ENCODE measurements at places on chromosomes 2 and 18. TPM values are rescaled to one million over a fixed set of nuclear protein-coding genes. Genes with fewer than 3 reads are reported as not detected.
A peak's percentile ranks its signal among the peaks of the same experiment; 100 is the strongest.

DNA sequence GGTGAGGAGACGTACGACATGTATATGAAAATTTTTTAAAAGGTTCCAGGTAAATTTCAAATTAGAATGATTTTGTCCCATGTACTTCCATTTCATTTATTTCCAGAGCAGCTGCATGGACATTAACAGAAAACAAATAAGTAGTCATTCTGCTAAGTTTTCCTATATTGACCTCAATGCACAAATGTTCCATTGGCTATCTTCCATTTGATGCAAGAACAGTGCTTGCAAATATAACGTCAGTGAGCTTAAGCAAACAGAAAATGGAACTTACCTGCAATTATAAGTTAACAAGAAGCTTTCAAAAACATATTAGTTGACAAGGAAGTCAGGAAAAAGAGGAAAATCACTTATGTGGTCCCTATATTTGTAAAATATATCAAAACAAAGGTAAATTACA, 16.6 kb downstream of the PAIP2B start:
- DNase-seq: peak; percentile 34

Gene GRHL1
- 4.5 TPM for total RNA-seq

DNA sequence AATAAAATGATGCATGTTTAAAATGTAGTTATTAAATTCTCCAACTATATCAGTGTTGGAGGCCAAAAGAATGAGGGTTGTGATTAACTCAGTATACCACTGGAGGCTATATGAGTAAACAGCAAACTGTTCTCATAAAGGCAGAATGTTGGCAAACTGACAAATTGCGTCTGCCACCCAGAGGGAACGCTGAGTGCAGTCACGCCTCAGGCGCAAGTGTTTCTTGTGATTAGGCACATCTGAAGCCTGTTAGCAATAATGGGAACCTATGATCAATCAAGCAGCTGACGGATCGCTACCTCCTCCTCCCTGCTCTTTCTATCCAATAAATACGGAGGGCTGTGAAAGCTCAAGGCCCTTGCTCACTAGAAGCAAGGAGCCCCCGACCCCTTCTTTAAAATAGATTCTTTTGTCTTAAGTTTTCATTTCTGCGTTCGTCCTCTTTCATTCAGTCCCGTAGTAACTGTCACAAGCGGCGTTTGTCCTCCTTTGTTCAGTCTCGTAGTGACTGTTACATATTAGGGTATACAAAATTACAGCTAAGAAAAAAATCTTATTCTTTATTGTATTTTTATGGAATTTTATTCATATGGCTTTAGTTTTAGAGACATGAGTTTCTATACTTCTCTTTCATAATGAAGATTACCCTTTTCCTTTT, 16.3 kb upstream of the RMND5A start:
- DNase-seq: peak; percentile 70

GRCh38 chr2:38097258-38097987, 21.5 kb upstream of the CYP1B1 start:
- DNase-seq: no peak

DNA sequence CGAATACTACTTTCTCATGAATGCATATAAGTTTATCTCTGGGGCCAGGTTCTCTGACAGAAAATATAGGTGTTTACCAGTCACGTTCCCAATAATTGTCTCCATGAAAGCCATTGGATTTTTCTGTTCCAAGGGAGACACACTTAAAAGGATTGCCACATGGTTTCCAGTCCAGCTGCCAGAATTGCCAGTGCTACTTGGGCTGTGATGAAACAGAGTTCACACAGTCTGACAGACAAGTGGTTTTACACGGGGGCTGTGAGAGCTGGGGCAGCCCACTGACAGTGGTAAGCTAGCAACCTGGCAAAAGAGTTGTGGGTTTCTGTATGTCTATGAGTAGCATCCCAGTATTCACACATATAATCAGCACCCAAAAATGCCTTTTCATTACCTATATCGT, 27.7 kb upstream of the ATRAID start:
- DNase-seq: no peak

Gene ZNF396
- total RNA-seq: not detected

GRCh38 chr2:46076251-46076650, 221.0 kb upstream of the EPAS1 start:
- DNase-seq: no peak

DNA sequence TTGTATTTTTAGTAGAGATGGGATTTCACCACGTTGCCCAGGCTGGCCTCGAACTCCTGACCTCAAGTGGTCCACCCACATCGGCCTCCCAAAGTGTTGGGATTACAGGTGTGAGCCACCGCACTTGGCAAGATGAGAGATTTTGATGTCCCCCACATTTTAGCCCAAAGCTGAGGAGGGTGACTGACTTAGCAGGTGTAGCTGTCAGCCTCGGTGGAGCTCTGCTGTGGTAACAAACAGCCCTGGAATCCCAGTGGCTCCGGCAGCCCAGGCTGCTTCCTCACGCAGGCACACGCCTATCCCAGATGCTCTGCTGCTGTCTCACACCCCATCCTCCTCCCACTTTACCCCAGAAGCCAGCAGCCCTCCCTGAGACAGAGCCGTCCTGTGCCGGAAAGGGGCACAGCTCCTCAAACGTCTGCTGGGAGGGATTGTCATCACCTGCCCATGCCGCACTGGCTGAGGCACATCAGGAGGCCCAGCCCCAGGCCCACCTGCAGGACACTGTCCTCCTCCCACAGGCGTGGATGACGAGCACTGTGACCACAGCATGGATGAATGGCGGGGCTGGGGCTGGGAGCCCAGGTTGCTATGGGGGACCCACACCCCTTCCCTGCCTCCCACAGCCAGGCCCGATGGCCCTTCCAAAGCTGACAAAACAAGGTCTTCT, 10.6 kb upstream of the BOK start:
- no peak for DNase-seq

GRCh38 chr2:212858496-212858895, 292.9 kb downstream of the IKZF2 start:
- no peak for DNase-seq

DNA sequence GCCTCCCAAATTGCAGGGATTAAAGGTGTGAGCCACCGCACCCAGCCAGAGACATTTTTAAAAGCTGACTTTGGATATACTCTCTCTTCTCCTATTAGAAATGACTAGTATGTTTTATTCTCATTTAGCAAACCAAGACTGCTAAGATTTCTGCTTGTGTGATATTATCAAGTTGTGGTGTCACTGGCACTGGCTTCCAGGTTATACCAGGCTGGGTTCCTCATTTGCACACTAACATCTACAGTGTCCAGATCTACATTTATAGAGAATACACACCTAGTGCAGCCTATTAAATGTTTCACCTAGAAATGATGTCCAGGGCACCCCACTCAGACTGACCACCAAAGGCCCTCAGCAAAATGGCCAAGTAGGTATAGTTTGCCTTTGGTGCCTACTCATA, 265.3 kb upstream of the STON1 start:
- no peak for DNase-seq

DNA sequence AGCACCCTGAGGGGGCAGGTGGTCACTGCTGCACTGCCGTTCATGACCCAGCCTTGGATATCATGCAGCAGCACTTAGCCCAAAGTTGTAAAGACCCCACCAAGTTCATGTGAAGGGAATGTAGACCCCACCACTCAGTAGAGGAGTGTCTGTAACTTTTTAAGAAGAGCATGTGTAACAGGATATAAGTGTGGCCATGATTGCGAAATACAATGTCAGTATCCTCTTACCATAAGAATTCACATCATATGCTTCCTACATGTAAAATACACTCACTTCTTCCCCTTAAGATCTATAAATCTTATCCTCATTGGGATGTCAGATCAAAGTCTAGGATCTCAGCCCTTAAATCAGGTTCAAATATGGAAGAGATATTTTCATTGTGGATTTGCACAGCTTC, 276.9 kb downstream of the PTPRM start:
- DNase-seq: no peak

DNA sequence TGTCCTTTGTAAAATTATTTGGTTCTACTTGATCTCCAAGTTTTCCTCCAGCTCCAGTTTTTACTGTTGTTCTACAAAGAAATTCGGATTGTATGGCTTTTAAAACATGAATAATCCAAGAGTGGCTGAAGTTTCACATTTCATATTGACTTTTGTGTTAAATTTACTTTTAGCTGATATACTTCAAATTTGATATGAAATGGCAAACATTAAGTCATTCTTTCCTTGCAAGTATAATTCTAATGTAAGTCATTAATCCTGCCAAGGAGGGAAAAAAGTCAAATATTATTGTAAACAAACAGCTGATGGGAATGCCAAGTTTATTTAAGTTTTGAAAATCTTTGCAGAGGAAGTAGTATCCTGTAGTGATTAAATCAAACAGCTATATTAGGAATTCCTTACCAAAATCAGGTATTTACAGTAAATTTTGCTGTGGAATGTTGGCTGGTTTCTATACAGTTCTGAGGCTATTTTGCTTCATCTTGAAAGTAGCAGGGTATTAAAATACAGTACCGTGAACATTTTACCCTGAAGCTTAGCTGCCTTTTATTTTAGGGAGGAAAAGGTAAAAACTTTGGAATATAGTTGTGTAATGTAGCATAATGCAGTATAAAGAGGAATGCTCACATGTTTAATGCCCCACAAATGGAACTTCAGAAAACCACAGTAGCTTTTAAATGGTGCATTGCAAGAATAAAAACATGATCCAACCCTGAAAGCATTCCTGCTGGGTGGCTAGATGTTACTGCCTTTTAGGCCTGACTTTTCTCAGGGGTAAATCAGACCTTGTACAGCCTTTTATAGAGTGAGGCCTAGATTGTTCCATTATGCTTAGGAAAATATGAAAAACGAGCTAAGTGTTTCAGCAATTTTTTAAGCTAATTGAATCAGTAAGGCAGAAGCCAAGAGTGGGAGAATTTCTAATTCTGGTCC, 62.7 kb upstream of the NT5C1B start:
- DNase-seq: no peak

- DNase-seq: no peak
Observed at GRCh38 chr18:79511671-79512301, 116.1 kb downstream of the NFATC1 start.

- no peak for DNase-seq
Observed at GRCh38 chr2:222813177-222813843, 47.5 kb upstream of the ACSL3 start.

DNA sequence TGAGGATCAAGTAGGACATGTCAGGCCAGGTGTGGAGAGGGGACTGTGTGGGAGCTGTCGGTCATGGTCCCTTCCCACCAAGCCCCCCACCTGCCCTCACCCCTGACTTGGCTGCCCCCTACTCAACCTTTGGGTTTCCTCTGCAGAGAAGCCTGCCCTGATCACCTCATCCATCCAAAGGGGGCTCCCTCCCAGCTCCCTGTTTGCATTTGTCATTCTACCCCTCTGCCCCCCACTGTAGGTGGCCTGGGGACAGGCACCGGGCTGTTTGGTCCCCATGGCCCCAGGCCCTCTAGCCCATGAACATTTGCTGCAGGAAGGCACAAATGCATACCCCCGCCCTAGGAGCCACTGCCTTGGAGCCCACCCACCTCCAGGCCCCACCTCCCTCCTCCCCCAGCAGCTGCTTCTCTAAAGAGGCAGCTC, 115.0 kb downstream of the SMAD7 start:
- no peak for DNase-seq

Gene CNDP1
- 0.72 TPM for total RNA-seq

- DNase-seq: no peak
Observed at GRCh38 chr18:13437796-13438506, 219.4 kb downstream of the LDLRAD4 start.

GRCh38 chr2:147433822-147434221, 411.0 kb upstream of the ACVR2A start:
- DNase-seq: no peak

DNA sequence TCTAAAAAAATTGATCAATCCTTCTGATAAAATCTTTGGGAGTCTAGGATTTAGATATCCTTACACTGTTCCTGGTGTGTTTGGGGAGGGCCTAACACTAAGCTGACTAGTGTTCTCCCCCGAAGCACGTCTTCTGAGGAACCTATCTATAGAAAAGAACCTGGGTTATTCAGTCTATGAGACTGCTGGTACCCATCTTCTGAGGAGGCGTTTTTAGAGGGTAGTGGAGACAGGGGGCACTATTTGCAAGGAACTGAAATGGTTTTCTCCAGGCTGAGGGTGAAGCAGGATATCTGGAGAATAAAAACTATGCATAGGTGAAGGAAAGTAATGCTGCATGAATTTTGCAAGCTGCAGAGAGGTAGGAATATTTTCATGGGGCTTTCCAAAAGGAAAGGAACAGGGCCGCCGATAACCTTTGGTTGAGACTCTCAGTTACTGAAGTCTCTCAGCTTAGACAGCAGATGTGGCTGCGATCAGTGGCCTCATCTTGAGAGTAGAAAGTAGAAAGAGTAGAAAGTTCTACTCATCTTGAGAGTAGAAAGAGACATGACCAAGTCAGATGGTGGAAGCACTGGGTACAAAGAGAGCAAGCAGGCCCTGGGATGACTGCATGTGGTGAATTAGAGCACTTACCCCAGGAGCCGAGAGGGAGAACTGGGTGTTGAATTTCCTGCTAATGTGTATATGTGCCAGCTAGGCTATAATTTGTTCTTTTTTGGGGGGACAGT, 31.8 kb upstream of the KCNE4 start:
- DNase-seq: no peak

Gene ABCG5
- not detected for total RNA-seq

- DNase-seq: no peak
Observed at GRCh38 chr2:43764086-43764705, 9.6 kb upstream of the DYNC2LI1 start.

Gene C1GALT1C1L
- 1.3 TPM for total RNA-seq

GRCh38 chr2:16316456-16317210, 349.0 kb downstream of the CYRIA start:
- no peak for DNase-seq

Gene SERPINB11
- total RNA-seq: 0.37 TPM

GRCh38 chr2:85247610-85248009, 80.2 kb downstream of the TGOLN2 start:
- DNase-seq: no peak

DNA sequence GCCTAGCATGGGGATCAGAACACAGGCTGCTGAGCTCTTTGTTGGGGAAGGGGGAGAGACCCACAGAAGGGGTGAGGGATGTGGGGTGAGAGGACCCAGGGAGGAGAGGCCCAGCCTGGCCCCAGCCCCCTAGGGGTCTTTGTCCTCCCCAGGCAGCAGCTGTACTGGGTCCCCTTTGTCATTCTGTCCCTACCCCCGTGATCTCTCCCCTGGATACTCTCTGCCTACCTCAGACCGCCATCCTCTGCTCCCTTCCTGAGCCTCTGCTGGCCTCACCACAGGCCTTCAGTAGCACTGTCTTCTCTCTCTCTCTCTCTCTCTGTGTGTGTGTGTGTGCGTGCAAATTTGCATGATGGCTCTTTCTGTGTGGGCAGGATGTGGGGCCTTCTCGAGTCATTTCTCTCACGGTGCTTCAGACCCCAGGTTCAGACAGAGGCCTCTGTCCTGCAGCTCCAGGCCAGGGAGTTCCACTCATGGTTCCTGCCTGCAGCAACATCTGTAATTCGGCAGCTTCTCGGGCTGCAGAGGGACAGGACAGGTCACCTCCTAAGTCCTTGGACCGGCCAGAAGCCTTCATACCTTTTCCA, 1.4 kb downstream of the PSD4 start:
- DNase-seq: peak; percentile 60

GRCh38 chr2:63001576-63001975, 49.1 kb upstream of the OTX1 start:
- no peak for DNase-seq
